HT-29 (cell line): ENCODE measurements at places on chromosomes 3 and 15. TPM values are rescaled to one million over a fixed set of nuclear protein-coding genes. Genes with fewer than 3 reads are reported as not detected.

Gene NRG4
- total RNA-seq, result 0.31 TPM in 1 of 2 replicates, not detected in the other

- no peak for DNase-seq
Measured at GRCh38 chr15:75234191-75234810, 23.8 kb upstream of the GOLGA6C start.

DNA sequence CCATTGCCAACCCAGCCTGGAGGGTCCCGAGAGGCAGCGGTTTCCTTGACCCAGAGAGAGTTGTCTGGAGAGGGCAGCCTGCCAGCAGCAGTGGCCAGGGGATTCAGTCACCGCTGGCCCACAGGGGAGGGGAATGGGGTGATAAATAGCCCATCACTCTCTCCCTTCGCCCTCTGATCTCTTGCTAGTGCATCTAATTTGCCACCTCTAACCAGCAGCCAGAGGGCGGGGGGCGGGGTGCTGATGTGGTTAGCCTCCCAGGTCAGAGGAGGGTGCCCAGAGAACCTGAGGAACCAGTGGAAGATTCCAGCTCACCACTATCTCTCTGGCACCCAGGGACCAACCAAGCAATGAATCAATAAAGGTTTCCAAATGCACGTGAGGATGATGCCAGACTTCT is 35.1 kb upstream of the SLC6A11 start:
- no peak for DNase-seq

Gene PIGX
- total RNA-seq, result 16.7 and 19.7 TPM in 2 replicates

GRCh38 chr3:108100906-108101660 is 10.3 kb upstream of the CD47 start:
- DNase-seq, result no peak

DNA sequence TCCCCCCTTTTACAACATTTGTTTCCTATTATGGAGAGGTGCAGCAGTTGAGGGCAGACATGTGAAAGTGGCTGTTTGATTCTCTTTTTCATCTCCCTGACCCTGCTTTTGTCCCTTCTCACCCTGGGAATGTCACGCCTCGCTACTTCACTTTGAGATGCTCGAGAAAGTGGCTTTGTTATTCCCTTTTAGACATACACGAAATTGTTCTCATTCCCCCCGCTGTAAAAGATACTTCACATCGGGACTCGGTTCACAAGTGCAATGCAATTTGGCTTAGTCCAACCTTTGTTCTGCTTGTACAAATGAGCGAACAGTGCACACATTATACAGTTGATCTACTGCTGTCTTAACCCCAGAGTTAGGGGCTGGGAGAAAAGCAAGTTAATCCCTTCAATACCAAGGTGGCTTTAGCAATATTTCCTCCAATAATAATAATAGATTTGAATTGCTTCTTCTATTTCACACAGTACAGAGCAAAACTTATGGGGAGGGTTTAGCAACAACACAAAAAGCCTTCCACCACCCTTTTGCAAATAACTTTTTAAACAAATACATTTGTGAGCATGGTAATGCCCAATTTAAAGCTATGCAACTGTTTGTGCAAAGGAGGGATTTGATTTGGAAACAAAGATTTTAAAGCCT is 5.7 kb upstream of the FOXB1 start:
- no peak for DNase-seq

- no peak for DNase-seq
Measured at GRCh38 chr15:47516558-47516957, 200.7 kb upstream of the SEMA6D start.

GRCh38 chr3:9169956-9170850 is 79.2 kb downstream of the SRGAP3 start:
- DNase-seq, result no peak

DNA sequence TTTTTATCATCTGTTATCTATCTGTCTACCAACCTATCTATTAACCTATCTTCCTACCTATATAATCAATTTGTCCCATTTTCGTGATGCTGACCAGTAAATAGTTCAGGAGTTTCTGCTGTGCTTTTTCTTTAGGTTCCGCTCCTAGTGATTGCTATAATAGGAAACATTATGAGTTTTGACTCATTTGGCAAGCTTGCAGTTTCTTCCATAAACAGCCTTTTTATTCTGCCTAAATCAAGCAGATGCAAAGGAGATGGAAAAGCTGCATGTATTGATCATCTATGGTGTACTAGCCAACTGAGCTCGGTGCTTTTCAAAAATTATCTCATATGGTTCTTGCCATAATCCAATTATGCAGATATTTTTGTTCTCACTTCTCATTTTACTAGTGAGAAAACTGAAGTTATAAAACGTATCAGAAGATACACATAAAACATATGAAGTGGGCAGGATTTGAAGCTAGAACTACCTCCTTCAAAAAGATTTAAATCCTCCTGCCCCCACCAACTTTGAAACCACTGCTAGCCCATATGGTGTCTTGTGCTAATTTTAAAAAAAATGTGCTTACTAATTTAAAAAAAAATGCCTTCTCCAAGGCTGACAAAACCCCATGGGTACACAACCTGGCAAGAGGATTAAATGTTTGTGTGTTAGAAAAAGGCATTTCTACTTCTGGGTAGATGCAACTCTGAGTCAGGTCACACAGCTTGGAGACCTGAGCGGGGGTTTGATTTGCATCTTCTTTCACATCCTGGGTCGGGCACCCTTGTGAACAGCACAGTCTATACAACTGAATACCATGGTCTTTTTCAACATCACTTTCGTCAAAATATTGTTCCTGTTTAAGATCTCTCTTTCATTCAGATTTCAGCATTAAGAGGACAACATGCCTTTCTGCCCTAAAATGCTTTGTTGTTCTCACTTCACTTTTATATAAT is 267.0 kb downstream of the CHL1 start:
- DNase-seq, result no peak

- no peak for DNase-seq
Measured at GRCh38 chr3:64462203-64462602, 225.6 kb downstream of the ADAMTS9 start.

Gene TM4SF1
- 348 and 369 TPM in 2 replicates for total RNA-seq

- DNase-seq, result peak; percentile 74
Measured at GRCh38 chr15:70722266-70723121, 40.9 kb downstream of the UACA start.
